Mammary microvascular endothelial cell (primary cell): ENCODE measurements at places on chromosomes 16 and 17. TPM values are rescaled to one million over a fixed set of nuclear protein-coding genes. Genes with fewer than 3 reads are reported as not detected.

TLCD2 gene
- total RNA-seq: 0.33 and 0.94 TPM in 2 replicates

KCNH4 gene
- total RNA-seq: 0.07 and 0.15 TPM in 2 replicates

KIF2B gene
- not detected in 2 replicates for total RNA-seq

MEIOC gene
- 0.05 TPM in 1 of 2 replicates, not detected in the other for total RNA-seq

NAA38 gene
- total RNA-seq: 128 and 161 TPM in 2 replicates

TOM1L1 gene
- total RNA-seq: 2.7 and 3.9 TPM in 2 replicates

ASGR1 gene
- 2.8 and 4.1 TPM in 2 replicates for total RNA-seq

DRC3 gene
- 0.84 and 1.6 TPM in 2 replicates for total RNA-seq
